ENCODE measurements at places on chromosomes 1 and 21.

- DNase-seq, result no peak
Measured at GRCh38 chr1:151803164-151803563, 2.1 kb downstream of the LINGO4 start.

DNA sequence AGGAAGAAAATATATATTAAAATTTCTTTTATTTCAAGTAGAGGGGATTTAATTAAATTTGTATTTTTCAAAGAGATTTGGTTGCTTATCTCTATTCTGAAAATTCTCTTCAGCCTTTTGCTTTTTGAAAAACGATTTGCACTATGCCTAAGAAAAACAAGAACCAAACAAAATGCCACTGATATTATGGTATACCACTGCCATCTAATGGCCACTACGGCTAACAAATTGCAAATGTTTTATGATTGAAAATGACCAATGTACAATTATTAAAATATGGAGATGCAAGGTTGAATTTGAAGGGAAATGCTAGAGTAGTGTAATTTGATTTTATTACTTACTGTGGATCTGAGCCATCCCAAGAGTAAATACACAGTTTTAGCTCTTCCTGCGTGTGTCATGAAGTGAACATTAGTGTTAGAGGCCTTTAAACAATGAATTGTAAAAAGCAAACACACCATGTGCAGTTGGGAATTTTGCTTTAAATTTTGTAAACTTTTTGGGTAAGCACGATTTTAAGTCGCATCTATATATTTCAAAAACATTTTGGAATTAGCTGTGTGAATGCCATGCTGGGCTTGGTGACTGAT, 137.4 kb upstream of the USP25 start:
- DNase-seq, result peak; percentile 26

- no peak for DNase-seq
Measured at GRCh38 chr1:102790997-102791396, 317.3 kb downstream of the COL11A1 start.

- DNase-seq, result no peak
Measured at GRCh38 chr1:37849480-37849879, 9.9 kb downstream of the MTF1 start.

DNA sequence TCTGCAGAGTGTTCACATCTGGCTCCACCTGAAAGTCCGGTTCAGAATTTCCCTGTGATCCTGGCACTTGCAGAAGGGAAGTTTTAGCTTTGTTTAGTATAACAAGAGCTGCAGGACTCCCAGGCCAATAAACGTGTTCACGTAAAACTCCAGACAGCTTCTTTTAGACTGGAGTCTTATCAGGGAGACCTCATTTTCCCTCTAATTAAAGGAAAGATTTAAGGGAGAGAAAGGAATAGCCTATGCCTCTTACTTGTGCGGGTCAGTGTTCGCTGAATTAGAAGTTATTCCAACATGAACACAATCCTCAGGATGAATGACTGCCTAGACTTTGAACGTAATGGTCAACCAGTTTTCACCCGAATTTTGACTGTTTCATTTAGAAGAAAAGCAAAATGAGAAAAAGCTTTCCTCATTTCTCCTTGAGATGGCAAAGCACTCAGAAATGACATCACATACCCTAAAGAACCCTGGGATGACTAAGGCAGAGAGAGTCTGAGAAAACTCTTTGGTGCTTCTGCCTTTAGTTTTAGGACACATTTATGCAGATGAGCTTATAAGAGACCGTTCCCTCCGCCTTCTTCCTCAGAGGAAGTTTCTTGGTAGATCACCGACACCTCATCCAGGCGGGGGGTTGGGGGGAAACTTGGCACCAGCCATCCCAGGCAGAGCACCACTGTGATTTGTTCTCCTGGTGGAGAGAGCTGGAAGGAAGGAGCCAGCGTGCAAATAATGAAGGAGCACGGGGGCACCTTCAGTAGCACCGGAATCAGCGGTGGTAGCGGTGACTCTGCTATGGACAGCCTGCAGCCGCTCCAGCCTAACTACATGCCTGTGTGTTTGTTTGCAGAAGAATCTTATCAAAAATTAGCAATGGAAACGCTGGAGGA, 202.1 kb upstream of the SGIP1 start:
- DNase-seq, result no peak

DNA sequence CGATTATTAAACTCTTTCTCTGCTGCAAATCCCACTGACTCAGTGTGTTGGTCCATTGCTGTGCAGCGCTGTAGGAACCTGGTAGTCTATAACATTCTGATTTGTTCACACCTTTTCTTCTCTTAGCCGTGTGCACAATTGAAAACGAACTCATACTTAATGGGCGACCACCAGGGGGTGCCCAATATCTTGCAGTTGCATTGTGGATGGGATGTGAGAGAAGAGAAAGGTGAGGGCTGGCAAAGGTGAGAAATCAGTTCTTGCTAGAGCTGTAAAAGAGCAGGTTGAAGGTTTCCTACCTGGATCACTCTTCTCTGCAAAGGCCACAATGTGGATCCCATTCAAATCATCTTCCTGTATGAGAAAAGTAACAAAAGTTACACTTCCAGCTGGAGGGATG, 51.0 kb downstream of the CASQ2 start:
- peak; percentile 29 for DNase-seq

GRCh38 chr1:171141688-171142415, 43.2 kb upstream of the FMO2 start:
- DNase-seq, result no peak

DNA sequence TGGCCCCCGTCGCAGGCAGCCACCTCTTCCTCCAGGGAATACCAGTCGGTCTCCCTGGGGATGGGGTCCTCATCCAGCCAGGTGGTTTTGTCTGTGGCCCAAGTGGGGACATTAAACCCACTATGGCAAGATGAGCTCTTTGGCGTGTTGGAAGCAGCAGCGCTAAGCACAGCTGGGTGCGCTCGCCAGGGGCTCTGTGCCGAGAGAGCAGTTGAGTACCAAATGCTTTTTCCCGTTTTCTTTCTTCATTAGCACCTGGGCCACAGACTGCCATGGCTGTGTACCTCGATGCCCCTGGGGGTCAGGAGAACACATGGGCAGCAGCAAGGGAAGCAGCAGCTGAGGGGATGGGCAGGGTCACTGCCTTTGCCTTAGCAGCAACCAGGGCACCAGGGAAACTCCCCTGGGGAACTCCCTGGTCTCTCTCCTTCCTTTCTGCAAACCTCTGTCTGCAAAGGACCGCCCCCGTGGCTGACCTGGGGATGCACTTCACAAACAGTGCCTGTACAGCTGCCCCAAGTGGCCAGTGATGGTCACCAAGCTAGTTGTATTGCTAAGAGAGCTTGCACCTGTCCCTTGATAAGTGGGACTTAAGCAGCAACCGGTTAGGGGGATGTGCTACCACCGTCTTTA, 31.1 kb downstream of the EDARADD start:
- peak; percentile 85 for DNase-seq

- peak; percentile 38 for DNase-seq
Measured at GRCh38 chr1:30957560-30958222, 49.1 kb upstream of the SDC3 start.

- DNase-seq, result no peak
Measured at GRCh38 chr1:196954778-196955177, 11.2 kb downstream of the CFHR2 start.

GRCh38 chr1:175591083-175591743, 152.2 kb downstream of the TNR start:
- no peak for DNase-seq

GRCh38 chr21:41207401-41208375, 39.7 kb downstream of the BACE2 start:
- no peak for DNase-seq

- no peak for DNase-seq
Measured at GRCh38 chr1:98384461-98385141, 276.9 kb upstream of the SNX7 start.

DNA sequence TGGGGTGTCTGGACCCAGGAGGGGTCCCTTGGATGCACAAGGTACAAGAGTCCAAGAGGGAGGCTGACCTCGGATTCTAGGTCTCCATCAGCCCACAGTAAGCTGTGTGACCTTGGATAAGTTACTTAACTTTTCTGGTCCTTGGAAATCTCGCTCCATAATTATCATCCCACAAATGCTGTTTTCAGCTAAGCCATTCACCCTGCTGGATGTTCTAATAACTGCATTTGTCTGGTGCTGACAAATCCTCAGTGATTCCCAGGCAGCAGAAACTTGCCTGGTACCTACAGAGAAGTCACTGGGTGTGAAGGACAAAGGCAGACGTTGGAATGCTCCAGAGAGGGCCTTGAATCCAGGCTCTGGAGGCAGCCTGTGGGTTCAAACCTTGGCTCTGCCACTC, 89.7 kb downstream of the IGSF21 start:
- DNase-seq, result no peak

DNA sequence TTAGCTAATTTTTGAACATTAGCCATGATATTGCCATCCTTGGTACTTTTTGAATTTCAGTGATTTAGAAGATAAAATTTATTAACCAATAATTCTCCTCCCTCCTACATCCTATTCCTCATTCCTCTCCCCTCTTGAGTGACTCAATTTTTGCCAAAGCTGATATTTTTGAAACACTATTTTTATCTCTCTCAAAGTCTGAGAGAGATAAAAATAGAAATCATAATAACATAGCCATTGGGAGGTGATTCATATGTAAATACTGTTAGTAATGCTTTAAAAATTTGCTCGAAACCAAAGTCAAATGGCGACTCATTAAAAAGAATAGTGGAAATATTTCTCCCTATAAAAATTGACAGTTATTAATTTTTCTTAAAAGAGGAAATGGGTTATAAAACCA, 97.4 kb downstream of the PATJ start:
- no peak for DNase-seq

DNA sequence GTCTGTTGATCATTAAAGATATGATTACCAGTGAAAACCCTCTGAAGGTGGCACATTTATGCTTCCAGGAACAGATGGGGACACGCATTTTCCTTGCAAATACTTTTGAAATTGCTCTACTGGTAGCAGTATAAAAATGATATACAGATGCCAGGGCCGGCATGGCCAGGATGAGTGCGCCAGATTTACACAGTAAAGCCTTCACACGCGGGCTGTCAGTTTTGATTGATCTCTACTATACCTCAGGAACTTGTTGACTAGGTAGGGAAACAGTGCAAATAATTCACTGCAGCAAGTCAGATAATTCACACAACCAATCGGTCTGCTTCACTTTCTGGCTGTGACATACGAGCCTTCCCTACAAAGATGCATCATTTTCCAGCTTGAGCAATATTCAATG, 123.2 kb upstream of the BARHL2 start:
- DNase-seq, result no peak

DNA sequence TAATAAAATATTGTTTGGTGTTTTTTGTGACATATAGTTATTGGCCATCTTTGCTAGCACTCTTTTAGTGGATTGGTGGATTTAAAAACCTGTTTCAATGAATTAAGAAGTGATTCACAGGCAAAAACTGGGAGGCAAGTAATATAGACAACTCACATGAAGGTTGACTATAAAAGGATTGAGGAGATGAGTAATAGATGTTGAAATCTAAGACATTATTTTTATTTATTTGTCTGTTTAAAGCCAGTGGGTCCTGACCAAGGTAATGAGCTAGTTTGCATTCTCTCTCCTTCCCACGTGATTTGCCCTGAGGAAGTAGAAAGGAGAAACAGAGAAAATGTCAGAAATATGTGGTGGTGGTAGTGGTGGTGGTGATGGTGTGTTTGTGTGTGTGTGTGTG, 351.5 kb upstream of the ZP4 start:
- DNase-seq, result no peak

- DNase-seq, result no peak
Measured at GRCh38 chr1:48627486-48627885, 149.2 kb downstream of the BEND5 start.

DNA sequence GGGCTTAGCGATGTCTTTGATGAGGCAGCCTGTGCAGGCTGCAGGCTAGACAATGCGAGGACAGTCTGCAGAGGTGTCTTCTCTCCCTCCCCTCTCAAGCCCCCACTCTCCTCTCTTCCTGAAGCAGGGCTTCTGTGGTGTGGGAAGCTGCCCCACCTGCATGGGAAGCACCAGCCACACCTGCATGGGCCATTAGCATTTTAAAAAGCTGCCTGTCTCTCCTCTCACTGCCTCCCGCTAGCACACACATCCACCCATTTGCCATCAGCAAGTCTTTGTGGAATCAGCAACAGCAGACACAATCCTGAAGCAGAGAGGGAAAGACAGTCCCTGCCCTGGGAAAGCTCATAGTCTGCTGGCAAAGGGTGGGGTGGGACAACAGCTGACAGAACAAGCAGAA, 53.1 kb downstream of the NAV1 start:
- DNase-seq, result no peak

- DNase-seq, result no peak
Measured at GRCh38 chr1:232162001-232162400, 467.9 kb downstream of the SIPA1L2 start.

GRCh38 chr1:160954158-160955104, at the start of gene ITLN2:
ITLN2 (minus strand) TSS chr1:160954809; CDS start chr1:160954741, 68 bp downstream.
- peak; percentile 75 for DNase-seq

- DNase-seq, result peak; percentile 20
Measured at GRCh38 chr1:94332952-94333351, 85.2 kb upstream of the ABCD3 start.

GRCh38 chr1:10958614-10959013, 53.8 kb upstream of the TARDBP start:
- no peak for DNase-seq

DNA sequence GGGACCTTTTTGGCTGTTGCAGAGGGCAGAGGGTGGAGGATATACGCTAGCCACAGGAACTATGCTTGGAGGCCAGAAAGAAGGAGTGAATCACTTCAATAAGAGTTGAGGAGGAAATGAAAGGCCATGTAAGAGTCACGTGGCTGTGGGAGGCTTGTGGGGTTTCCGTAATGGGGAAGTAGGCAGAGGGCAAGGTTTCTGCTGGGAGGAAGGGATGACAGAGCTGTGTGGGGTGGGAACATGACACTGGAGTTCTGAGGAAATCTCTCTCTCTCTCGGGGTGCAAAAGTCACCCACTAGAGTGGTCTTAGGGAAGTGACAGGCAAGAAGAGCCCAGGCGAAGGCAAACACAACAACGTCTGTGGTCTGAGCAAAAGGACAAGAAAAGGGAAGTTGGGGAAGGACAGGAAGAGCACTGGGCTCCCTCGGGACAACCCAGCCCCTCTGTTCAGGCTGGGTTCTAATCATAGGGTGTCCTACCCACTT, 3.9 kb upstream of the CD1C start:
- DNase-seq, result peak; percentile 49

Data from GM10248 (cell line).